CD4-positive, alpha-beta memory T cell (primary cell): ENCODE measurements at places on chromosomes 3 and 15. TPM values are rescaled to one million over a fixed set of nuclear protein-coding genes. Genes with fewer than 3 reads are reported as not detected.
A peak's percentile ranks its signal among the peaks of the same experiment; 100 is the strongest.

The TMEM207 gene
- not detected for total RNA-seq

The P2RY1 gene
- 0.08 TPM for total RNA-seq

DNA sequence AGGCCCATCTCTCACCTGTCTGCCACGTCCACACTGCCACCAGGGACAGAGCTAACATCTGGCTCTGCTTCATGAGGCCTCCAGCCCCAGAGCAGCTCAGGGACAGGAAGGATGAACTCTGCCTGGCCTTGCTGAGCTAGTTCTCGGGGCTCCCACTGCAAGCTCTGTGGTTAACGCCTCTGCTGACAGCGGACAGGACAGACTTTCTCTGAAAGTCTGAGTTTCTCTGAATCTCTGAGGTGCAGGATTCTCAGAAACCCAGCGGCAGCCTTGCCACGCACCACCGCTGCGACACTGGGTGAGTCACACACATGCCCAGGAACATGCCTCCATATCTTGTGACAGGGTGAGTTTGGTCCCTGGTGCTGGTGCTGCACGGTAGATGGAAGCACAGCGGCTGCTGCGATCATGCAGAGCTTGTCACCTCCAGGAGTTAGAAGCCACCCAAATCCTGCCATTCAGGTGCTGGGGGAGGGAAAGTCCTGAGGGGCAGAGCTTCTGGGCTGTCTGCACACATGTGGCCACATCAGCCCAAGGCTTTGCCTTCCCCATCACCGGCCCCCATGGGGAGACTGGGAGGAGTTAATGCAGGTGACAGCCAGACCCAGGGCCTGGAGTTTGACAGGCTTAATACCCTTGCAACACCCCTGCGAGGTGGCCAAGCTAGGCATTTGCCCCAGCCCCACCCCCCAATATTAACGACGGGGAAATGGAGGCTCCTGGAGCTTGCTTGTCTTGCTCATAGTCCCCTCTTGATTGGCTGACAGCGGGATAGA lies 267.0 kb downstream of the PLCL2 start:
- H3K4me3 ChIP-seq, result peak overlapping the region; percentile 11
- peak overlapping the region; percentile 55 for H3K27ac ChIP-seq
- H3K27me3 ChIP-seq, result no peaks in the 10 kb centered on the region
- peaks cover 33% of the 10 kb centered on the region for H3K4me1 ChIP-seq
- peak; percentile 76 for DNase-seq
- H3K36me3 ChIP-seq, result no peaks in the 10 kb centered on the region

The GOLGA8F gene
- total RNA-seq, result not detected

GRCh38 chr15:93341164-93341563 lies 252.2 kb upstream of the RGMA start:
- DNase-seq, result no peak
- no peak overlapping the region for H3K4me3 ChIP-seq
- no peaks in the 10 kb centered on the region for H3K27me3 ChIP-seq
- H3K27ac ChIP-seq, result no peak overlapping the region
- no peaks in the 10 kb centered on the region for H3K4me1 ChIP-seq
- no peaks in the 10 kb centered on the region for H3K36me3 ChIP-seq

GRCh38 chr3:106256249-106256957 lies 387.6 kb upstream of the CBLB start:
- no peaks in the 10 kb centered on the region for H3K27me3 ChIP-seq
- no peaks in the 10 kb centered on the region for H3K4me1 ChIP-seq
- no peak for DNase-seq
- H3K4me3 ChIP-seq, result no peak overlapping the region
- no peaks in the 10 kb centered on the region for H3K36me3 ChIP-seq
- H3K27ac ChIP-seq, result no peak overlapping the region

DNA sequence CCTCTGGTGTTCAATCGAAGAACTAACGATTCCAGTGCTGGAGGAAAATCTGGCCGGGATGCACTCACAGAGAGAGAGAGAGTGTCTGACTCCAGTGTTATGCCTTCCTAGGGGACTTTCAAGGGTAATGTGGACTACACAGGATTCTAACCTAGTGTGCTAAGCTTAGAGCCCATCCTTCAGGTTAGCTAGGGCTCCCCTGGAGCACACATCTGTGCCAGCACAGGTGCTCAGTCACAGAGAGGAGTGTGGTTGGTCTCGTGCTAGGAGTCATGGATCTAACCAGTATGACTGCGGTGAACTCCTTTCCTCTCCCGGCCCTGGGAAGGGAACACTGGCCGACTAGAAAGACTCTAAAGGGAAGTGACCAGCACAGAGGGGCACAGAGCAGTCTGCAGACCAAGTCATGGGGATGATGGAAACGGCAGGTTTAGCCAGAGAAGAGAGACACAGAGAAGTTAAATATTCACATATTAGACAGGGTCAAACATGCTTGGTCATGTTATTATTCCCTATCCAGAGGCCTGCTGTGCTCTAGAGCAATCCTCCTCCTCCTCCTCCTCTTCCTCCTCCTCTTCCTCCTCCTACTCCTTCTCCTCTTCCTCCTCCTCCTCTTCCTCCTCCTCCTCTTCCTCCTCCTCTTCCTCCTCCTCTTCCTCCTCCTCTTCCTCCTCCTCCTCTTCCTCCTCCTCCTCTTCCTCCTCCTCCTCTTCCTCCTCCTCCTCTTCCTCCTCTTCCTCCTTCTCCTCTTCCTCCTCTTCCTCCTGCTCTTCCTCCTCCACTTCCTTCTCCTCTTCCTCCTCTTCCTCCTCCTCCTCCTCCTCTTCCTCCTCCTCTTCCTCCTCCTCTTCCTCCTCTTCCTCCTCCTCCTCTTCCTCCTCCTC lies 280.3 kb downstream of the XXYLT1 start:
- H3K36me3 ChIP-seq, result no peaks in the 10 kb centered on the region
- no peaks in the 10 kb centered on the region for H3K27me3 ChIP-seq
- no peak for DNase-seq
- H3K4me1 ChIP-seq, result no peaks in the 10 kb centered on the region

- H3K27me3 ChIP-seq, result no peaks in the 10 kb centered on the region
- H3K36me3 ChIP-seq, result no peaks in the 10 kb centered on the region
- no peaks in the 10 kb centered on the region for H3K4me1 ChIP-seq
Observed at GRCh38 chr15:25181293-25182097, 226.7 kb downstream of the SNRPN start.

- H3K27ac ChIP-seq, result no peak overlapping the region
- no peaks in the 10 kb centered on the region for H3K27me3 ChIP-seq
- H3K36me3 ChIP-seq, result no peaks in the 10 kb centered on the region
- no peak for DNase-seq
- H3K4me3 ChIP-seq, result no peak overlapping the region
Observed at GRCh38 chr15:43920815-43921214, 94.0 kb downstream of the WDR76 start.

- no peak overlapping the region for H3K27ac ChIP-seq
- no peak for DNase-seq
- no peaks in the 10 kb centered on the region for H3K27me3 ChIP-seq
- H3K4me1 ChIP-seq, result no peaks in the 10 kb centered on the region
- no peak overlapping the region for H3K4me3 ChIP-seq
Observed at GRCh38 chr3:120119846-120120510, 25.7 kb upstream of the GSK3B start.

DNA sequence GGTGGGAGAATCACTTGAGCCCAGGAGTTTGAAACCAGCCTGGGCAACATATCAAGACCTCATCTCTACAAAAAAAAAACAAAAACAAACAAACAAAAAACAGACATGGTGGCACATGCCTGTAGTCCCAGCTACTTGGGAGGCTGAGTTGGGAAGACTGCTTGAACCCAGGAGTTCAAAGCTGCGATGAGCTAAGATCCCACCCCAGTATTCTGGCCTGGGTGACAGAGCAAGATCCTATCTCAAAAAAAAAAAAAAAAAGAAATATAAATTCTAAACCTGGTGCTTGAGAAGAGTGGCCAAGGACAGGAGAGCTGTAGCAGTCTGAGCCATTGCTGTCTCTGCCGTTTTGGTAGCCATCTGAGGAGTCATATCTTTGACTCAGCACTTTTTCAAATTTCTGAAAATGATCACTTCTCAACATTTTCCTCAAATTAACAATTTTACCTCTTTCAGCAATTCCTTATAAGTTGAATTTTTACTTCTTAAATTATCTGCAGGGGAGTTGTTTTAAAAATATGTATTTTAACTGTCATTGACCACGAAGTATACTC lies 3.6 kb upstream of the DENND4A start:
- H3K4me1 ChIP-seq, result peaks cover 16% of the 10 kb centered on the region
- no peak for DNase-seq
- no peaks in the 10 kb centered on the region for H3K36me3 ChIP-seq
- H3K27ac ChIP-seq, result no peak overlapping the region
- H3K4me3 ChIP-seq, result no peak overlapping the region

- H3K27ac ChIP-seq, result no peak overlapping the region
- no peaks in the 10 kb centered on the region for H3K36me3 ChIP-seq
- no peak overlapping the region for H3K4me3 ChIP-seq
- H3K27me3 ChIP-seq, result peaks cover 4% of the 10 kb centered on the region
Observed at GRCh38 chr3:70519913-70520659, 207.6 kb upstream of the MDFIC2 start.

DNA sequence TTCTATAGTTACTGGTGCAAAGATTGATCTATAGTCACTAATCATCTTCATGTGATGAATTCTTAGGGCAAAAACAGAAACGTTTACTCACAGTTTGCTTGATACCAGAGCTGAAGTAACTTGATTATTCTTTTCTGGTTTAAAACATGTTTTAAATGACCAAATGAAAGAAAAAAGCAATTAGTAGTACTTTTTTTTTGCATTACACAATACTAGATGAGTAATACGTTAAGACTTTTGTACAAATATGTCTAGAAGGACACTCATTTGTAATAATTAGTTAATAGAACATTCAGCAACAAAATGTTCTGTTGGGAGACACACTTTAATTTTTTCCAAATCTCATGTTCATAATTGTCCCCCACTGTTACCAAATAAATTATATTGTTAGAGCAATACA lies 523.2 kb downstream of the SOX2 start:
- H3K4me1 ChIP-seq, result no peaks in the 10 kb centered on the region
- no peak for DNase-seq
- H3K27ac ChIP-seq, result no peak overlapping the region
- no peaks in the 10 kb centered on the region for H3K36me3 ChIP-seq
- H3K4me3 ChIP-seq, result no peak overlapping the region
- H3K27me3 ChIP-seq, result no peaks in the 10 kb centered on the region
